Neural progenitor cell (in vitro differentiated cells): ENCODE measurements at places on chromosomes 5 and 9.

DNA sequence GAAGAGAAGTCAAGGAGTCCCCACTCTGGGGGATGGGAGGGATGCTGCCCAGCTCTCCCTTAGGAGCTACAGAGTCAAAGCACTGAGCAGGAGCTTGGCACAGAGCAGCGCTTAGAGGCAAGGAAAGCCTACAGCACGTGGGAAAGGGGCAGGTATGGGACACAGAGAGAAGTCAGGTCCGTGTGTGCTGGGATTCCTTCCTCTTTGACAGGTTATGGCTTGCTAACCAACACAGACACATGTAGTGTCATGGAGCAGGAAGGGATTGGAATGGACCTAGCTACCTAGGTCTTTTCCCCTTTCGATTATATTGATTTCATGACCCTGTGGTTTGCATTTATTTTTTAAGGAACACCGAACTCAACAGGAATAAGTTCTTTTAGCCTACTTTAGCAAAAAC, 208.5 kb upstream of the TUT7 start:
- no peak for DNase-seq

GRCh38 chr5:102958481-102959011, 161.4 kb downstream of the GIN1 start:
- DNase-seq = no peak

DNA sequence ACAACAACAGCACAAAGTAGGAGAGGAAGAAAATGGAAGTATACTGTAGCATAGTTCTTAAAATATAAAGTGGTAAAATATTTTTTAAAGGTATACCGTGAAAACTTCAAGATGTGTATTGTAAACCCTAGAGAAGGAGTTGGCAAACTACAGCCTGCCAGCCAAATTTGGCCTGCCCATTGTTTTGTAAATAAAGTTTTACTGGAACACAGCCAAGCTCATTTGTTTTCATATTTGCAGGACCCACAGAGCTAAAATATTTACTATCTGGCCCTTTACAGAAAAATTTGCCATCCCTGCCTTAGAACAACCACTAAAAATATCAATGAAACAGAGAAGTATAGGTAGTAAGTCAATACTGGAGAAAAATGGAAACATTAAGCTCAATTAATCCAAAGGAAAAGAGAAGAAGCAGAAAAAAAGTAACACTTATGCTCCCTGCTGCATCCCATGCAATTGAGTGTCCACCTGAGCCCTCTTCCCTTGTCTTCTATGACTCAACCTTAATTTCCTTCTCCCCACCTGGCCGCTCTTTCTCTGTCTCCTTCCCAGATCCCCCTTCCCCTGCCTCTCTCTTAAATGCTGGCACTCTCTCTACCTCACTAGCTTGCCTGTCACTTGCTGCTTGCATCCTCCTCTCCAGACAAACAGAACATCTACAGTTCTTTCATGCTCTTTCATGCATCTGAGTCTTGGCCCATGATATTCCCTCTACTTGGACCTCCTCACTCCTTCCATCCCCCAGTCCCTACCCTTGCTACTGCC, 50.6 kb upstream of the FER start:
- DNase-seq = no peak

- DNase-seq = no peak
These were observed 3.1 kb upstream of the RABL6 start for GRCh38 chr9:136804509-136805206.

DNA sequence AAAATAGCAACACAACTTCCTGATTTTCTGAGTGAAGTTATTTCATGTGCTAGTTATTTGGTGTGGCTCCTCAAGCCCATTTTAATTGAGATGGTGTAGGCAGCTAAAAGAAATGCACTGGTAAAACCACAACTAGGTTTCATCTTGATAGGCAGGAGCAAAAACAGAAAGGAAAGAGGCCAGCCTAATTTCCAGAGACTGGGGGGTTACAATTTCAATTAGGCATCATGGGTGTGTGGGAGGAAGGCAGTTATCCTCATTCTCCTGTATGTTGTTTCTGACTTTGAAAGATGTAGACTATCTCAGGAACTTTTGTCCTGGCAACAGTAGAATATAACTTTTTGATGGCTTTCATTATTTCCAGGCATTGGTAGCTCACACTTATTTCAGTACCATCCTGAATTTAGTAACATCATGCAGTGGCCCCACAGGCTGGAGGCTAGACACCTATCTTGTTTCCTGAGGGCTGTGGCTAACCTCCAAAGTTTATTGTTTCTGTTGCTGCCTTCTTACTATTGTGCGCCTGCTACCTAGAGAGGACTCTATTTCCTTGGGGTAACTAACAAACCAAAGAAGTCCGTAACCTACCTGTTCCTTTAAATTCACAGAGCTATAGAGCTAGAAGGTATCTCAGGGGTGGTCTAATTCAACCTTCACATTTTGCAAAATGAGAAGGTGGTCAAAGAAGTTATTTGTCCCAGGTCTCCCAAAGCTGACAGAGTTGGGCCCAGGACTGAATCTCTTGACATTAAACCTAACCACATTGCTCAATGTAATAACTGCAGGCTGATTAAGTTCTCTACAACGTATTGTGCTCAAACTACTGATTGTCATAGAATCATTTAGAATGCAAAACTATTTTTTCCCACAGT, 42.4 kb downstream of the FYB1 start:
- no peak for DNase-seq

- no peak for DNase-seq
These were observed 5.5 kb upstream of the RNU6ATAC start for GRCh38 chr9:134169724-134170401.

DNA sequence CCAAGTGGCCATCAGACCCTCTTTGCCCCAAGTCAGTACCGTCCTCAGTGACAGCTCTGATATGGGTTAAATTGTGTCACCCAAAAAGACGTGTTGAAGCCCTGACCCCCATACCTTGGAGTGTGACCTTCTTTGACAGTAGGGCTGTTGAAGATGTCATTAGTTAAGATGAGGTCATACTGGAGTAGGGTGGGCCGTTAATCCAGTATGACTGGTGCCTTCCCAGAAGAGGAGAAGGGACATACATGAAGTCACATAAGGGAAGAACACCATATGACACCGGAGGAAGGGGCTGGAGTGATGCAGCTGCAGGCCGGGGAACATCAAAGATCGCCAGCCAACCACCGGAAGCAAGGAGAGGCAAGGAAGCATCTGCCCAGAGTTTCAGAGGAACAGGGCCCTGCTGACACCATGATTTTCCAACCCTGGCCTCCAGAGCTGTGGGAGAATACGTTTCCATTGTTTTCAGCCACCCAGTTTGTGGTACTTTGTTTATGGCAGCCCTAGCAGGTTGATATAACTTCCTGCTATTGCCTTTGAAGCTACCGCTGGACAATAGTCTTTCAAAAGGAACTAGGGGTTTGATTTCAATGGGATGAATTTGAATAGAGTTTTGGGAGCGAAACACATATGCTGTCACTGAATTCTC, 36.4 kb upstream of the CPEB4 start:
- no peak for DNase-seq

GRCh38 chr9:77793849-77794248, 145.7 kb upstream of the GNA14 start:
- no peak for DNase-seq

DNA sequence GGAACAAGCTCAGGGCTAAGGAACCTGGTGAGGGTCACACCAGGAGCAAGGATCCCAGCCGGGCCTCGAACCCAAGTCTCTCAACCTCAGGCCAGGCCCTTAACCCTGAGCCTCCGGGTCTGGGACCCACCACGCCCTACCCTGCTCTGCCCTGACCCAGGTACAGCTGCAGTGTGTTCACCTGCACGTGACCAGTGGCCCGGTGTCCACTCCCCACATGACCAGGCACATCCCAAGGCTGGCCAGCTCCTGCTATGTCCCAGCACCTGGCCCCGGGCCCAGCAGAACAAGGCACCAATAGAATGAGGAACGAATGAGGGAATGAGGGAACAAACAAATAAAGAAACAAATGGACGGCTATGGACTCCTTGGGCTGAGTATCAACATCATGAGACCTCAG, 112.0 kb upstream of the SARDH start:
- DNase-seq = no peak

DNA sequence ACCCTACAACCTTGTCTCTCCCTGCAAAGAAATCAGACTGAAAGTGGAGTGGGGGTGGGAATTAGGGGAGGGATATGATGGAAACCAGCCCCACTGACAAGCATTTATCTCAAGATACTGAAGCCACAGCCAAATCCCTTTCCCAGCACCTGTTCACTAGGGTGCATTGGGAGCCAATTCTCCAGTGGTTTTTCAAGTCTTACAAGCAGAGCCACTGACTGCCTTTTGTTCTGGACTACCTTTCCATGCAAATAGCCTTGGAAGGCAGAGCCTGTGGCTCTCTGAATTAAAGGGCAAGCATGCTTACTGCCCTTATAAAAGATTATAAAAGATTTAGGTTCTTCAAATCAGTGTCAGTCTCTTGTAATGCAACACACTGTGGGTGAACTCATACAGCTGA, 8.8 kb upstream of the GGTA1 start:
- DNase-seq = peak; percentile 30

DNA sequence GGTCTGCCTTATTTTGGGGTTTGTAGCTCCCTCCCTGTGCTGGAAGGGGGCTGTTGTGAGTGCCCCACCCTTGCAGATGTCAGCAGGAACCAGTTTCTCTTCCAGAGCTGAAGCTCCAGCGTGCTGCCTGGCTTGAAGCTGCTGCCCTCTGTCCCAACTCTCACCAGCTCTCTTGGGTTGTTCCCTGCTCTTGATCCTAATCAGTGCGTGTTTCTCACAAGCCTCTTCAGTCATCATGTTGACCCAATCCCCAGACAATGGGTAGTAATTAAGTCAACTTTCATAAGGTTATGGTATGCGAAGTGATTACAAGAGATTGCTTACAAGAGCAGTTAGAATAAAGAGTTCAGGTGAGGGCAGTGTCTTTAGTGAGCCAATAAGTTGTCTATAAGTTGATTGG, 57.0 kb downstream of the PDE8B start:
- DNase-seq = no peak

- no peak for DNase-seq
These were observed 295.5 kb upstream of the SMC2 start for GRCh38 chr9:103798620-103799019.

- DNase-seq = peak; percentile 53
These were observed 2.3 kb downstream of the TBCA start for GRCh38 chr5:77773734-77774280.

DNA sequence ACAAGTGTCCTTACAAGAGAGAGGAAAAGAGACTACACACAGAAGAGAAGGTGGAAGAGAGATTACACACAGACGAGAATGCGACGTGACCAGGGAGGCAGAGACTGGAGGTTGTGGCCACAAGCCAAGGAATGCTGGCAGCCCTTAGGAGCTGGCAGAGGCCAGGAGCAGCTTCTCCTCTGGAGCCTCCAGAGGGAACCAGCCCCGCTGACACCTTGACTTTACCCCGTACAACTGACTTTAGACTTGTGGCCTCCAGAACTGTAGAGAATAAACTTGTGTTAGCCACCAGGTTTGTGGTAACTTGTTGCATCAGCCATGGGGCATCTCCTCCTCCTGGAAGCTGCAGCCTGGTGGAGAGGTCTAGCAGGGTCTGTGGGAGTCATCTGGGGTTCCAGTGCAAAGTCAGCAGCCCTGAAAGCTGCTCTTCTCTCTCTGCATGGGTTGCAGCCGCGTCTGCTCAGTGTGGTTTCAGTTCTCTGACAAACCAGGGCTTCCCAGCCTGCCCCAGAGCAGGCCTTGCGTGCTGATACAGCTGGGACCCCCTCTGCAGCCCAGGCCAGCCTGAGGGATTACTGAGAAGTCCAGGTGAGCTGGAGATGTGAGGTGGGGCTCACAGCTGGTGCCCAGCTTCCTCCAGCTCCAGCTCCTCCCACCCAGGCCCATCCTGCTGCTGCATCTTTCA, 30.8 kb upstream of the CNOT6 start:
- no peak for DNase-seq

GRCh38 chr5:43141211-43141610, 20.5 kb downstream of the ZNF131 start:
- no peak for DNase-seq

DNA sequence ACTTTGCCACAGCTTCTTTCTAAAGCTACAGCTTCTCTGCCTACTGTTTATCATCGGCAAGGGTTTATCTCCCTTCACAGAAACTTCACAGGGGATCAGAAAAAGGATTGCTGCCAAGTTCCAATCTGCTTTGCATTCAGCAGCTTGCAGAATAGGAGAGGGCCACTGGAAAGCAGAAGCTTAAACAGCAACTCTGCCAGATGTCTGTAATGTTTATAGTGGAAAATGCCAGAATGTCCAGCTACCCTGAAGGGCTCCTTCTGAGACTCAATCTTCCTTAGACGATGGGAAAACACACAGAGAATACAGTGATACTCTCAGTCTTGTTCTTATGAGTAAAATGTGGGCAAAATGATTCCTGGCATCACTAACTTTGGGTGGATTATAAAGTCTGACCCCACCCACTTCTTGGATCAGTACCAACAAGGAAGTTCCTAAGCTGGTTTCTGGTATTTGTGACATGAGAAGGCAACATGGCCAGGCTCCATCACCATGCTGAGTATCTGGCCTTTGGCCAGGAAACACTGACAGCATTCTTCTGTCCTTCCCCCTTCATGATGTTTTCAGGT, 19.0 kb downstream of the STOM start:
- DNase-seq = no peak

- DNase-seq = no peak
These were observed 211.7 kb upstream of the ADAMTS16 start for GRCh38 chr5:4928409-4928808.

GRCh38 chr5:91114658-91115057, 268.5 kb downstream of the ARRDC3 start:
- no peak for DNase-seq

- no peak for DNase-seq
These were observed 199.6 kb downstream of the SMARCA2 start for GRCh38 chr9:2214707-2215106.
